ENCODE measurements at places on chromosomes 6 and 20.

DNA sequence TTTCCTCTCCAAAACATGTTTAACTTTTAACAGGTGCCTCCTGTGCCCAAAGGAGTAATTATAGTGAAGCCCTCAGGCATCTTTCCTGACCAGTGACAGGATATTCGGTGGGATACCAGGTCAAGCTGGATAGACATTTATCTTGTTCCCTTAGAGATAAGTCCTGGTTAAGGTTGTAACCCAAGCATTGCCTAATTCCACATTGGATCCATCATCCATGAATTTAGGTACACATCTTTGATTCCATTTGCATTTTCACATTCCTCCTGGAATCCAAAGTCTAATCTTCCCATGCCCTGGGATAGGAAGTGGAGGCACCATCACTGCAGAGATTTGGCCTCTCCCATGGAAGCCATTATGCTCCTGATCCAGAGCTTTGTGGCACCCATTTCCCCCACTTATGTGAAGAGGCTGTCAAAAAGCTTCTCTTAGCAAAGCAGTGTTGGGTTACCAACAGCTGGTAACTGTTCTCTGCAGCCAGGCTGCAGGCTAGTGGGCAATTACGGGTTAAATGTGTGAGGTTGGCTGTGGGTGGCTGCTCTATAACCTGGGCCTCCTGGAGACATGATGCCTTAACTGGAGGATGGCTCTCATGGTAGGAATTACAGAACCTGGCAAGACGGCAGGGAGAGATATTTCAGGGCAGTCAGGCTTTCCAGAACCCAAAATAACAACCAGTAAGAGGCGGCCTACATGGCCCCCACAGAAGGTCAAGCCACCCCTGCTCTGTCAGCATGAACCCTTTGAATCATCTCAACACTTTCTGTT lies 96.9 kb upstream of the VGLL2 start:
- DNase-seq, result no peak

DNA sequence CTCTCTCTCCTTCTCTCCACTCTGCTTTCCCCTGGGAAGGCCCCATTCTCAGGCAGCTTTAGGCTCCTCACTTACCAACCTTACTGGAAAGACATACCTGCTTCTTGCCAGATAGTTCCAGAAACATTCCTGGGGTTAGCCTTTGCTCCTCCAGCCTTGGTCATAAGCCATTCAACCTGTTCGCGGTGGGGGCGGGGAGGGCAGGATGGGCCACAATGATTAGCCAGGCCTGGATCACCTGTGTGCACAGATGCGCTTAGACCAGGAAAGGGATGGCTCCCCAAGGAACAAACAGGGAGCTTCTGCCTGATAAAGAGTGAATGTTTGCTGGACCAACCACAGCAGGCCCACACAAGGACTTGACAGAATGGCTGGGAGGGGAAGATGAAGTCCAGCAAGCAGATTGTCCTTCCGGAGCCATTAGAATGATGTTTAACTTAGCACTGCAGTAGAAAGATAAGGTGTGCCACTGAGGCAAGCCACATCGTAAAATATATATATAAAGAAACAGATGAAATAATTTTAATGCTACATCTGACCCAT lies 57.7 kb upstream of the CDKAL1 start:
- DNase-seq, result no peak

DNA sequence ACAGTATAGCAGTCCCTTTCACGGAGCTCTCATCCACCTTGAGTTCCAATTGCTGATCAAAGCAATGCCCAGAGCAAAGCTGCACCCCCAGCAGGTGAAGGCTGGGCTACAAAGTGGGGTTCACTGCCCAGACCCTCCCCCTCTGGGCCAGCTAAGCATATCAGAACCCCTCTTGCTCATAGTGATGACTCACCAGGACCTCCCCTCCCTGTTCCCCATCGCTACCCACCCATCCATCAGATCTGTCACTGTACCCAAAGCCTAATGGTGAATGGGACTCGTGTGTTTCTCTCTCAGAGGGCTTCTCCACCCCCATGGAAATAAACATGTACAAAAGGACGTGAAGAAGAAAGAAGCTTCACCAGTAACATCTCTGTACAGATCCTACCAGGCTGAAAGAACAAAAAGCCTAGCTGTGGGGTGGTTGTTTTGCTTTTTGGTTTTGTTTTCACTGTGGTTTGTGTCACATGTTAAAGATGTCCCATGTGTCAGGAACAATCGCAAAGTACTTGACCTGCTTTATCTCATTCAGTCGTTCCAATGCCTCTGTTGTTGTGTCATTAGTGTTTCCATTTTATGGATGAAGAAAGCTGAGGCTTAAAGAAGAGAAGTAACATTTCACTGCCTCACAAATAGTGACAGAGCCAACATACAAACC lies 518.5 kb downstream of the CD83 start:
- DNase-seq, result no peak

DNA sequence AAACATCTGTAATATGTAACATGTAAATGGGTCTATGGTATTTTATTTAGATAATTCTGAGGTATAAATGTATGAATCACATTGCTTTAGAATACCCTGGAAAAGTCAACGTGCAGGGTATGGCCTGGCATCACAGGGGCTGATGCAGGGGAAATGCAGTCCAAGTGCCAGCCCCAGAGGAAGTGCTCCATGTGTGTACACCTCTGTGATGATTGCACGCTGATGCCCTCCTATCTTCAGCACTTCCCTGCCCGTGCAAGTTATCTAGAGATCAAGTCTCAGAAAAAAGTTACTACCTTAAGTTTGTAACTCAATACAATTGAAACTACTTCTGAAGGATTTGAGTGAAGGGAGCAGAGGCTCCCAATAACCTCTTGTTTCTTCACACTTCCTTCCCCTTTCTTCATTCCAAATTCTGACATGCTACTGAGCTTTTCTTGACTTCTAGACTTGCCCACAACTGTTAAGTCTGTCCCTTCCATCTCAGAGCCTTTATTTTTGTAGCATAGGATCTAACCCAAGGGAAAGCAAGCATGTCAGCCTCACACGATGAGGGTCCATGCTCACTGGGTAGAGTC lies 2.2 kb downstream of the SMLR1 start:
- no peak for DNase-seq

GRCh38 chr6:795046-795685 lies 102.2 kb upstream of the EXOC2 start:
- no peak for DNase-seq

GRCh38 chr6:134911547-134911946 lies 38.4 kb downstream of the ALDH8A1 start:
- peak; percentile 35 for DNase-seq

DNA sequence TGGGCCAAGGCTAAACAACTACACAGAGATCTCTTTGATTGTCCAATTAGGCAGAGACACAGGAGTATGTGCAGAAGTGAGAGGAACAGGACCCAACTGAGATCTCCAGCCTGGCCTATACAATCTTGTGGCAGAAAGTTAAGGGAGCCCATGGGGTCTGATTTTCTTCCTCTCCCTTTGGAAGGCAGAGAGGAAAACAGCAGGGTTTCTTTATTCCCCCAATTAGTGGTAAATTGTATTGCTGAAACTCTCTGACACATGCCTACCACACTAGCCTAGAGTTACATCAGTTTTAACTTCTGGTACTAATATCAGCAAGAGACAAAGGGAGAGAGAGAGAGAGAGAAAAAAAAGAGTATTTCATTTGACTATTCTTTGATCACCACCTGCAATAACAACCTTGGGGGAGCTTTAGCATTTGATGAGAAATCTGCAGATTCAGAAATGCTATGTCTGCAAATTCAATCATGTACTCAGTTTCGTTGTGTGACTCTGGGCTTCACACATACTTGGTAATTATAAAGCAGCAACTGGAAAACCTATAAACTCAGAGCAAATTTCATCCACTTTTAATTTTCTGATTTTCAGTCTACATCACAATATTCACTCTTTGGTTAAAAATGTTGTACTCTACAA lies 260.3 kb upstream of the SPTLC3 start:
- DNase-seq, result no peak

DNA sequence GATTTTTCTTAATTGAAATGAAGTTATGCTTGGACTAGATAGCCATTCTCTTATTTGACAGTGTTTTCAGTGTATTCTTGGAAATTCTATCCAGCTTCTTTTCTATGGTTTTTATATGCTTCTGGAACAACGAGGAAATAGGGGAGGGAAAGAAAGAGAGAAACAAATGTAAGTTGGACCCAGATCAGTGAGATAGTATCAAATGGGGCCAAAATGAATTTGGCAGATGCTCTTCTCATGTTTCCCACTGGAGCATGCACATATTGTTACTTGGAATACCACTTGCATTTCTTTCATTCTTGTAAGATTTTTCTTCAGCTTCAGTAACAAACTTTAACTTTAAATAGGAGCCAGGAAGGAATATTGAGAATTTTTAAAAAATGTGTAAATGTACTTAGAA lies 312.3 kb downstream of the PRL start:
- DNase-seq, result no peak

DNA sequence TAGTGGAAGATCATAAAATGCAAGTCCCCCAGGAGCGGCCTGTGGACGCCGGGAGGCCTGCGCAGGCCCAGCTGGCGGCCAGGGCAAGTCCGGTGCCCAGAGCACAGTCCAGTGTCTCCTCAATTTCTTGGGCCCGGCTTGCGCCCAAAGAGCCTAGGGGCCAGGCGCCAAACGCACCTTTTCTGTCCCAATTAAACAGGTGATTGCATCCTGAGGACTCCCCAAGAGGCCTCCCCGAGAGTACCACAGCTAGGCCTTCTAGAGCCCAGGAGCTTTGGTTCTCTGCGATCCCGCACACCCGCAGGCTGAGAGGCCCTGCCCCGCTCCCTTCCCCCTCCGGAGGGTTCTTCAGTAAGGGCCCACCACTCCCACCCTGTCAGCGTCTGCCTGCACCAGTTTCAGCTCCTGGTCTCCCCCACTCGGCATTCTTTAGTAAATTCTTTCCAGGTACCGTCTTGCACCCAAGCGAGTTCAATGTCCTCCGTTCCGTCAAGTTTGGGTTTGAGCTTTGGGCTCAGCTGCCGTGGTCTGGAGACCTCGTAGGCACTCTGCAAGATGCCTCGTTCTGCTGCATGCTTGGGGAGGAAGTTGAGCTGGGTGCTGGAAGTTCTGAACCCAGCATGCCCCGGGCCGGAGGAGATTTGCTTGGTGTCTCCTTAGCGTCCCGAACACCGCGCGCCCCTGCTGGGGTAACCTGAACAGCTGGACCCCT lies 3.9 kb upstream of the NKX2-2 start:
- DNase-seq, result no peak

GRCh38 chr20:59573837-59574236 lies 30.5 kb upstream of the PHACTR3 start:
- no peak for DNase-seq

DNA sequence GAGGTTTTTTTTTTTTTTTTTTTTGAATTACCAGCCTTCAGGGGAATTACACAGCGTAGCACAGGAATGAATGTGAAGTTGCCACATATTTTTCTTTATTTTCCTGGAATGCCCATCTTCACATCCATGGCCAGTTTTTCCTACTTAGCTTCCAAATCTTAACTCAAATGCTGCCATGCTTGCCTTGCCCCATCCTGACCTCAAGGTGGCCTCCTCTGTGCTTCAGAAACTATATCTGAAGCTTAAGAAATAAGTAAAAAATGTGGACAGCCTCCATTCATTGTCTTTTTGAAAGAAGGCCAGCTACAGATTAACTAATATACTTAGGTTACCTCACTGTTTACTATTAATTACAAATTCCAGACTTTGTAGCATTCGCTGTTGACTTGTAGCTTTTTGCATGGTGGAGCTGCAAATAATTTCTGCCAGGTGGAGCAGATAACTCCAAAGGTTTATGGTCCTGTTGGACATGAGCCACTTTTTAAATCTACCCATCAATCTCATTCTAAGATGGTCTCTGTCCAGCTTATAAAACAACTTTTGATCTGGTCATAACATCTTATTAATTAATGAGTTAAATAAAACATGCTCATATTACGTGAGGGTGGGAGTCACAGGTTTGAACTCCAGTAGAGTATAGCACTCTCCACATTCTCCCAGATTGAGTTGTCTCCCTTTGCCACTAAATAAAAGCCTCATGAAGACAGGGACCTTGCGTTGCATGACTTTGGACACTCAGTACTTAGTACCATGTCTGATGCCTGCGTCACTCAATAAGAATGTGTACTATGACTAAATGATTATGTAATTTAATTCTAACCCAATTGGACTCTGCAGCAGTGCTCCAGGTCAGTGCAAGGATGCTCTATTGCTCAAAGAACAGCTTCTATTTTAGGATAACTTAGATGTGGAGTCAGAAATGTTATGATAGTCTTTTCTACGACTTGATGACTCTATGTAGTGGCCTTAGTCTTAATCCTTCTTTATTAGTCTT lies 678.6 kb upstream of the CITED2 start:
- DNase-seq, result no peak

GRCh38 chr20:63365601-63366389 lies 4.6 kb upstream of the CHRNA4 start:
- DNase-seq, result no peak

DNA sequence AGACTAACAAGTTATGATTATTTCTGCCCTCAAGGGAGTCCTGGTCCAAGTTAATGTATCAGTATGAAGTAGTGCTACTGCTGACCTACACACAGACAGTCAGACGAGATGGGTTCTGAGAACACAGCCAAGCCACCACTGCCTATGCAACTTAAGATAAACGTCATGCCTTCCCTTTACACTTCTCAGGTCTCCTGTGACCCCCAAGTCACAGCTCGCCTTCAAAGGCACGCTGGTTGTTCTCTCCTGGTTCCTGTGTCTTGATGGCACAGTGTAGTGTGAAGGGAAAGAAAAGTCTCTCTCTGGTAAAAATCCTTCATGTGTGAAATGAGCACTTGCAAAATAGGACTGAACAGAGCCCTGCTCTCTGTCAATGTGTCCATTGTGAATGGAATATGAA lies 377.8 kb downstream of the ADGRB3 start:
- DNase-seq, result no peak

- no peak for DNase-seq
Measured at GRCh38 chr20:38665506-38666285, 58.6 kb upstream of the SLC32A1 start.

- no peak for DNase-seq
Measured at GRCh38 chr6:70622461-70622860, 45.2 kb upstream of the SMAP1 start.

DNA sequence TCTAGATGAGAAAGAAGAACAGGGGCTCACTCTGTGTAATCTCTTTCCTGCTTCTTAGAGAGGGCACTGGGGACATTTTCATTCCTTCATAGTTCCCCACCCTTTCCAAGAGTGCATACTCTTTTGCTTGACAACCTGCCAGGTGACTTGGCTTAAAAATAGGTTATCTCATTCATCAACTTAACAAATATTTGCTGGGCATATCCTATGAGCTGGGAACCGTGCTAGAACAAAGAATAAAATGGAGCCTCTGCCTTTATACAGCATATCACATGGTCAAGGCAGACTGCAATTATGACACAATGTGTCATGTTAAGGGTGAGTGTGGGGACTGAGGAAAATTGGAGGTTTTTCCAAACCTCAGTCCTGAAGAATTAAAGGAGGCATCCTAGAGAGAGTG lies 209.8 kb upstream of the FOXA2 start:
- DNase-seq, result no peak

GRCh38 chr6:147621263-147621662 lies 112.8 kb downstream of the SAMD5 start:
- no peak for DNase-seq
